ENCODE measurements at places on chromosomes 7 and 10.

DNA sequence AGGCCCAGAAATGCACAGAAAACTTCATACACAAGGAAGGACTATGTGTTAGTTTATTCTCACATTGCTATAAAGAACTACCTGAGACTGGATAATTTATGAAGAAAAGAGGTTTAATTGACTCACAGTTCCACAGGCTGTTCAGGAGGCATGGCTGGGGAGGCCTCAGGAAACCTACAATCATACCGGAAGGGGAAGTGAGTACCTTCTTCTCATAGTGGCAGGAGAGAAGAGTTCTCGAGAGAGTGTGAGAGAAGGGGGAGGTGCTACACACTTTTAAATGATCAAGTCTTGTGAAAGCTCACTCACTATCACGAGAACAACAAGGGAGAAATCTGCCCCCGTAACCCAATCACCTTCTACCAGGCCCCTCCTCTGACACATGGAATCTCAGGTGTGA, 16.8 kb upstream of the RAMP3 start:
- no peak for DNase-seq

GRCh38 chr7:12796397-12797127, 109.1 kb downstream of the ARL4A start:
- no peak for DNase-seq

DNA sequence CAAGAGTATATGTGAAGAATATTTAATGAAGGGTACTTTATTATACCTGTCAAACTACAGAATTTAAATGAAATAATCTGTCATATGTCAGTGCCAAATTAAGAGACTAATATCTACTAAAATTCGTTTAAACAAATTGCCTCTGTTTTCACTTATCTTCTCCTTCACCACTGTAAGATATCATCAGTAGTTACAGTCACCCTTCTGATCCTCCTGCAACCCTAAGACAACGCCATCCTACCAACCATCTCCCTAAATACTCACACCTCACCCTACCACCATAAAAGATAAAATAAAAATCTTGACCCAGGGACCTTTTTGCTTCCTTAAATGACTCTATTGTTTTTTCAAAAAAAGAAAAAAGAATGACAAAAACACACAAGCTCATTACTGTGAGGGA, 20.8 kb downstream of the EZH2 start:
- no peak for DNase-seq

DNA sequence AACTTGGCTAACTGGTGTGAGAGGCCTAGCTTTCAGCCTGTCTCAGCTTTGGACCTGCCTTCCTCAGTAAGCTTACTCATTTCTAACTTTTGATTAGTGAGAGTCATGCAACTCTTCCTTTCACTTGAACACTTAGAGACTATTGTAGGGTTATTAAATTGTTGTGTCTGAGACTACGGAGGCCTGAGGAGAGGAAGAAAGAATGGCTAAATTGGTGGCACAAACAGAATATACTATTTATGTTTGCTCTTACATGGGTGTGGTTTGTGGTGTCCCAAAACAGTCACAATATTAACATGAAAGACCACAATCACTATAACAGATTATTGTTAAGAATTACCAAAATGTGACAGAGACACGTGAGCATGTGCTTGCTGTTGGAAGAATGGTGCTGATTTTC, 82.1 kb downstream of the TRIM24 start:
- no peak for DNase-seq

DNA sequence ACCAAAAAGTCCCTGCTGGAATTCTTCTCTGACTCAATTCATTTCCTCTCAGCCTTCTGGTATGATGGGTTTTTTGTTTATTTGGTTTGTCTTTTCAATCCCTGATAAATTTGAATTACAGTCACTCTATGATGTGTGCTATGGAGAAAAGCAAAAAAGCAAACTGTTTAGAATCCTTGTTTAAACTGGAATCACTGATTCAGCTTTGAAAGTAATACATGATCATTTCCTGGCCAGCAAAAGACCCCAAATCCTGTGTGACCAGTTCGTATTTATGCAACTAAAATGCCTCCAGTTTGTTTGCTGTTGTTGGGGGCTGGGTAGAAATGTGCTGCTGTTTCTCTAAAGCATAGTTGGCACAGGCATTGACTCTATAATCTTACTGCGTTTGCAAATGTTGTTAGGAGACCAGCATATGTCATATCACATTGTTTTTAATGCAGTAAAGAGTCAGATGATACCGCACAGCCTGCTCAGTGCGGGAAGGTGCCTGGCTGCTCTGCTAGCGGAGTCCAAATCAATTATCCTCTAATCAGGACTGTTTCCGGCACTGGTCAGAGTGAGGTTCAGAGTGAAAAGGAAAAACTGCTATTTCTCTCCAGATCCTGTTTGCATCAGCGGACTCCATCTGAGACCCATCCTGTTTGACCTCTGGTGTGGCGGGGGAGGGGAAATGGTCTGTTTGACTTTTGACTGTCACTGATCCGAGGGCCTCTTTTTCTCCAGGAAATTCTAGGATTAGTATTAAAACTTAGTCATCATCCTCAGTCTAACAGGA, 40.6 kb upstream of the ADD3 start:
- no peak for DNase-seq

DNA sequence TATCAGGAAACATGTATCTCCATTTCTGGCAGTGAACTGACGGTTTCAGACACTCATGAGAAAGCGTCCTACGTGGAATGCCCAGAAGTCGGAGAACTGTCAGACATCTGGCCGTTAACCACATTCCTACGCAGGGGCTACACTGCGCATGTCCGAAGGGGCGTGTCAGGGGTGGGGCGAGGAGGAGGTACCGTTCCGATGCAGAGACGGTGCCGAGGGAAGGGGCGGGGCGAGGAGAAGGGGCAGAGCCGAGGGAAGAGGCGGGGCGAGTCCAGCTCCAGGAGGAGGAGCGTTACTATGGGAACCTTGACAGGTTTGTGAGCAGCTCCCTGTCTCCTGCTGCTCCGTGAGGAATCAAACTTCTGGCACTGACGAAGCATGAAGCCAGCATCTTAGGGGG, 366.9 kb upstream of the NUPR2 start:
- no peak for DNase-seq

DNA sequence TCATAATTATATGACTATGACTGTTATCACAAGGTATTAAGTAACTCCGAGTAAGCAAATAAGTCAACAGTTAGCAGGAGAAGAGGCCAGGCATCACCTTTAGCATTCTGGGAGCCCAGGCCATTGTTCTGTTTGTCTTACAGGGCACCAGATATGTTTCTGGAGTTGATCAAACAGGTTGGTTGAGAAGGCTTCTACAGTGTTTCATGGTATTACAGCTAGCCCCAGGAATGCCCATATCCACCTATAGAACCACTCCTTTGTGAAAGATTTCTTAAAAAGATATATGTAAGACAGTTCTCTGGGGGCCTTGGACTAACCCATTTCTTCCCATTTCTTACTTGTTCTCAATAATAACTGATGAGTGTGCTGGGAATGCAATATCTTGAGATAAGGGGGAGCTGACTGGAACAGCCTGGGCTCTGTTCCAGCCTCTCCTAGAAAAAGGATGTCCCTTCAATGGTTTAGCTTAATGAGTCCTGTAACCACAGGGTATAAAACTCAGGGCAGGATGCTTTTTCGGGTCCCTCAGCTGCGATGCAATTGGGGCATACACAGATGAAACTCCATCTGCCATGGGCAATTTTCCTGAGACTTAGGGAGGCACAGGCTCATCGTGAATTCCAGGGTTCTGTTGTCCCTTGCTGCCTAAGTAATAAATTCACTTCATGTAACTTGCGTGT, 286.4 kb downstream of the BAMBI start:
- DNase-seq = no peak

GRCh38 chr10:22998091-22998490, 70.2 kb downstream of the ARMC3 start:
- no peak for DNase-seq

- no peak for DNase-seq
Observed at GRCh38 chr7:22647451-22648257, 79.3 kb upstream of the IL6 start.

DNA sequence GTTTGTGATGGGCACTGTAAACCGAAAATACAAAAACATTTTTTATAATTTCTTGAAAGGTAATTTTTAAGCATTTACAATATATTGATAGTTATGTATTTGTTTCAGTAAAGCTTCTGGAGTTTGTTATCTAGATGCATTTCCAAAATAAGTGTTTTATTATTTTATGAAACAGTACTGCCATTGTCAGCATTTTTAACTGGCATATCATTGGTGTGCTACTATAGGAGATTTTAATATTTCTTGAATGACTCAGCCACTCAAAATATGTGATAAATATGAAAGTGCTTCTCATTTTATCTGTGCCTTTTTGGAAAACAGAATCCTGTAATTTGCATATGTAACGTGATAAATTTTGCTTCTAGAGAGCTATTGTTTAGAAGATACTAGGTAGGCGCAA, 97.9 kb downstream of the ANKIB1 start:
- DNase-seq = no peak

DNA sequence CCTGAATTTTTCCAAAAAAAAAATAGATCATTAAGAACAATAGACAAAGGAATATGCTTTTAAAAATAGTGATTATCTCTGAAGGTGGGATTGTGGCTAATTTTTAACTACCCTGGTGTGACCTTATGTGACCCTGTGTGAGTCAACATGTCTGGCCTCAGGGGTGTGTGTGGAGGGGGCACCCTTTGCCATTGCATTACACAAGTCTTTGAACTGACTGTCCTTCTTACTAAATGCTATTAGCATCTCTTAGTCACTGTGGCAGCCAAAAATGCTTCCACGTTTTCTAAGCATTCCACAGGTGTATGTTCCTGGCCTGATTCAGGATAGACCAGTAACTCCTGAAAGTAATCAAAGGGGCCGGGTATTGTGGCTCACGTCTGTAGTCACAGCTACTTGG, 175.4 kb downstream of the MGMT start:
- DNase-seq = peak; percentile 81

DNA sequence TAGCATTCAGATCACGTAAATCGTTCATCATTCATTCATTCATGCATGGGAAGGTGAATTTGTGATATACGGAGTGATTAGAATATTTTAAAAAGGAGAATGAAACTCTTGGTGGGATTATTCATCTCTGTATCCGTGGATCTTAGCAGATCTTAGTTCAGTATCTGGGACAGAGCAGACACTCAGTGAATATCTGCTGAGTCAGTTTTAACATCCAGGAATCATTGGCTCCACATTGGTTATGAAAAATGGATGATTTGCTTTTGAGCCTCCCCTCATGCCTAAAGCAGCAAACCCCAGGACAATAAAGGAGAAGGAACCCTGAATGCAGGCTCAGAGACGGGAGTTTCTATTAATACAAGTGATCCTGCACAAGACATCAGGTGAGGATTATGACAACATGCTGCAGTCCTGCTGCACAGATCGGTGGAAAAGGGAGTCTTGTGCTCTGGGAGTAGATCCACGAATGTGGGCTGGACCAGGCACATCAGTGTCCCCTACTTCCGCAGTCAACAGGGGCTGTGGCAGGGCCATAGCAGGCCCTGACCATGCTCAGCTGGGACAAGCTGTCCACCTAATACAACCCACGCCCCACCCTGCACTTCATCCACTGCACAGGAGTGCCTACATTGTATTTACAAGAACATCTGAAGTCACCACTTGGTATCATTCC, 26.9 kb upstream of the FIGNL1 start:
- DNase-seq = no peak

GRCh38 chr10:93742633-93743349, 14.9 kb upstream of the LGI1 start:
- DNase-seq = no peak

DNA sequence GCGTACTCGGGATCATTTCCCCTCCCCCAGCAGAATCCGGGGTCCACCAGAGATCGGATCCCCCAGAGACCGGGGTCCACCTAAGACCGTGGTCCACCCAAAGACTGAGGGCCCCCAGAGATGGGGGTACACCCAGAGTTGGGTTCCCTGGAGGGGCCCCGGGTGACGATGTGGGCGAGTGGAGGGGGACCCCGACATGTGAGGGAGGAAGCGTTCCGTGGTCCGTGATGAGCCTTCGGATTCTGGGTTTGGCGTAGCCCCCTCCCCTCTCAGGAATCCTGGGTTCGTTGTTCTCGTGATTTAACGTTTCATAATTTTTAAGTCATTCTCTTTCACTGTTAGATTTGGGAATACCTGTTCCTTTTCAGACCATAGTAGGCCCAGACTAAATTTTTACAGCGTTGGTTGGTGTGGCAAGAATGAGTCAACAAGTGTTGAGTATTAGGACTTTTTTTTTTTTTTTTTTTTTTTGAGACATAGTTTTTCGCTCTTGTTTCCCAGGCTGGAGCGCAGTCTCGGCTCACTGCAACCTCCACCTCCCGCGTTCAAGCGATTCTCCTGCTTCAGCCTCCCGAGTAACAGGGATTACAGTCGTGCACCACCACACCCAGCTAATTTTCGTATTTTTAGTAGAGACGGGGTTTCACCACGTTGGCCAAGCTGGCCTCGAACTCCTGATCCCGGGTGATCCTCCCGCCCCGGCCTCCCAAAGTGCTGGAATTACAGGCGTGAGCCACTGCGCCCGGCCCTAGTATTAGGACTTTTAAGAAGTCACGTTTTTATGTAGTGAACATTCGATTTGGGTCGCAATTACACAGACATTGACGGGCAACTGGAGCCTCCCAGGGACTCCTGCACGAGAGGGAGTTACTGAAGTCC, 672 bp downstream of the GTPBP4 start:
- no peak for DNase-seq

DNA sequence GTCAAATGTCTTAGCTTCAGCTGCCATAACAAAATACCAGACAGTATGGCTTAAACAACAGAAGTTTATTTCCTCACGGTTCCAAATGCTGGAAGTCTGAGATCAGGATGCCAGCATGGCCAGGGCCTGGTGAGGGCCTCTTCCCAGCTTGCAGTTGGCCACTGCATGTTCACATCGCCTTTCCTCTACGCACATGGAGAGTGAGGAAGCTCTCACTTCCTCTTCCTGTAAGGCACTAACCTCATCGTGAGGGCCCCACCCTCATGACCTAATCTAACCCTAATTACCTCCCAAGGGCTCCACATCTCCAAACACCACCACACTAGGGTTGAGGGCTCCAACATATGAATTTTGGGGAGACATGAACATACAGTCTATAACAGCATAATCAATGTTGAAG, 14.4 kb downstream of the ZNF33B start:
- DNase-seq = no peak

DNA sequence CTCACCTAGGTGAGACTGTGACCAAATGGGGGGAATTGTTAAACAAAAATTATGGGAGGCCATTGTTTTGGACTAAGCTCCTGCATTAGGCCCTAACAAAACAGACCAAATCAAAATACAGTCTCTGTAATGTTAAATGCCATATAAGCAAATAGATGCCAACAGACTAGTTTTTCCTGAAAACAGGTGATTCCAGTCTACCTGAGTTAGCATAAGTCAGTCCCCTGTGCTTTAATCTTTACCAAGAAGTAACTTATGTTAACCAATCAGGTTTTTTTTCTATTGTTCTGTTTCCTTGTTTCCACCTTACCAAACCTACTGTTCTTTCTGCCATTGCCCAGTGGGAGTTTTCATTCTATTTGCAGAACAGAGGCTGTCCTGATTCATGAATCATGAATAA, 48.0 kb downstream of the PDZD8 start:
- DNase-seq = no peak

GRCh38 chr7:12423997-12424745, 20.5 kb upstream of the VWDE start:
- no peak for DNase-seq
